ENCODE measurements at places on chromosomes 5 and 9.

- DNase-seq: no peak
Observed at GRCh38 chr9:68997666-68998065, 16.2 kb downstream of the PRKACG start.

- DNase-seq: no peak
Observed at GRCh38 chr5:33890131-33891032, 1.4 kb downstream of the ADAMTS12 start.

- DNase-seq: no peak
Observed at GRCh38 chr5:159951387-159951786, 35.1 kb downstream of the ADRA1B start.

DNA sequence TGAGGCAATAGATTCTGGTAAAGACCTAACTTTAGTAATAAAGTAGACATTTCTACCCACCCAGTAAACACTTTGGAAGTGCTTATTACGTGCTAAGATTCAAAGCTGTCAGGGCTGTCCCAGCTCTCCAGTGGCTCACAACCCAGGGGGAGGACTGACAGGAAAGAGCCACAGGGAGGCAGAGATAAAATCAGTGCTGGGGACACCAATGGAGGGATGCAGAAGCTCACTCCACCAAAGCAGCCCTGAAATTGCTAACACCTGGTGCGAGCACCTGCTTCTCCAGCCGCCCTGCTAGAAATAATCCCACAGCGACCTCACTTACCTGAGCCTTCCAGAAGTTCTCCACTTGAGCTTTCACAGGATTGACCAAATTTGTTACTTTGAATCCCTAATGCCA, 501.0 kb downstream of the BNC2 start:
- DNase-seq: no peak

GRCh38 chr9:119365291-119366027, 3.8 kb downstream of the BRINP1 start:
- DNase-seq: no peak

GRCh38 chr9:87588339-87588738, 90.7 kb downstream of the DAPK1 start:
- DNase-seq: no peak

GRCh38 chr5:59256331-59256730, 637.2 kb downstream of the PDE4D start:
- DNase-seq: no peak

DNA sequence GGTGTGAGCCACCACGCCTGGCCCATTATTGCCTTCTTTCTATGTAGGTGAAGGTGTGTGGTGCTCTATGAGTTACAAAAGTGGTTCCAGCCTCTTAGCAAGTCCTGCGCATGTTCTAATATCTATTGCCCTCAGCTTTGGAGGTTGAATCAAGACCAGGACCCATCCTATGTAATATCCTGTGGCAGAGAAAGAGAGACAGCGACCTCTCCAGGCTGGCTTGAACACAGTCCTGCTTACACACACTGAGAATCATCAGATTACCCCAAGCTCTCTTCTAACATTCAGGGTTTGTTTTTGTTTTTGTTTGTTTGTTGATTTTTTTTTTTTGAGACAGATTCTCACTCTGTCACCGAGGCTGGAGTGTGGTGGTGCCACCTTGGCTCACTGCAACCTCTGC, 94.7 kb upstream of the OSMR start:
- no peak for DNase-seq

GRCh38 chr5:135159626-135160025, 125.6 kb upstream of the PITX1 start:
- no peak for DNase-seq

GRCh38 chr9:9625248-9625647, 987.6 kb downstream of the PTPRD start:
- DNase-seq: no peak

DNA sequence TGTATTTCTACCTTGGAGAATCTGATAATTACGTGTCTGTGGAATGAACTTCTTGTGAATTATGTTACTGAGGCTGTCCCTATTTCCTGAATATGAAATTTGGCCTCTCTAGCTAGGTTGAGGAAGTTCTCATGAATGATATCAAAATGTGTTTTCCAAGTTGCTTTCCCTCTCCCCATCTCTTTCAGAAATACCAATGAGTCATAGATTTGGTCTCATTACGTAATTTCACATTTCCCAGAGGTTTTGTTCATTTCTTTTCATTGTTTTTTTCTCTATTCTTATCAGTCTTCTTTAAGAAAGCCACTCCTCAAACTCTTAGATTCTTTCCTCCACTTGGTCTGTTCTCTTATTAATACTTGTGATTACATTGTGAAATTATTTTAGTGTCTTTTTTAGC, 923.8 kb upstream of the CDH9 start:
- DNase-seq: no peak

DNA sequence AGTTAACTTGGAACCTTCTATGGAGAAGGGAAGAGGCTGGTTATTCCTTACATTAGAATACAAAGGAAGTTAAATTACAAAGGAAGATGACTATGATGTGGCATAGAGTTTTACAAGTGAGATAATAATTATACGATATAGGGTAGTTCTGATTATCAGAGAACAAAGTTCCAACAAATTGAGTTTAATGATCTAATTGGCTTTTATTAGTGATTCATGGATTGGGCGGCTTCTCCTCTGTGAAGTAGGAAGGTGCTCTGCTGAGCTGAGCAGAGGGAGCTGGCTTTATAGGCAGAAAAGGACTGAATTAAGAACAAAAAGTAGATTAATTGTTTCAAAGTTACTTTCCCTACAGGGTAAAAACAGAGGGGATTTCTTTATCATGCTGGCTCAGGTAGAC, 49.7 kb downstream of the PARP8 start:
- no peak for DNase-seq

- DNase-seq: no peak
Observed at GRCh38 chr5:80109646-80110478, 74.7 kb downstream of the THBS4 start.

GRCh38 chr5:501105-501830, 23.0 kb downstream of the SLC9A3 start:
- no peak for DNase-seq

DNA sequence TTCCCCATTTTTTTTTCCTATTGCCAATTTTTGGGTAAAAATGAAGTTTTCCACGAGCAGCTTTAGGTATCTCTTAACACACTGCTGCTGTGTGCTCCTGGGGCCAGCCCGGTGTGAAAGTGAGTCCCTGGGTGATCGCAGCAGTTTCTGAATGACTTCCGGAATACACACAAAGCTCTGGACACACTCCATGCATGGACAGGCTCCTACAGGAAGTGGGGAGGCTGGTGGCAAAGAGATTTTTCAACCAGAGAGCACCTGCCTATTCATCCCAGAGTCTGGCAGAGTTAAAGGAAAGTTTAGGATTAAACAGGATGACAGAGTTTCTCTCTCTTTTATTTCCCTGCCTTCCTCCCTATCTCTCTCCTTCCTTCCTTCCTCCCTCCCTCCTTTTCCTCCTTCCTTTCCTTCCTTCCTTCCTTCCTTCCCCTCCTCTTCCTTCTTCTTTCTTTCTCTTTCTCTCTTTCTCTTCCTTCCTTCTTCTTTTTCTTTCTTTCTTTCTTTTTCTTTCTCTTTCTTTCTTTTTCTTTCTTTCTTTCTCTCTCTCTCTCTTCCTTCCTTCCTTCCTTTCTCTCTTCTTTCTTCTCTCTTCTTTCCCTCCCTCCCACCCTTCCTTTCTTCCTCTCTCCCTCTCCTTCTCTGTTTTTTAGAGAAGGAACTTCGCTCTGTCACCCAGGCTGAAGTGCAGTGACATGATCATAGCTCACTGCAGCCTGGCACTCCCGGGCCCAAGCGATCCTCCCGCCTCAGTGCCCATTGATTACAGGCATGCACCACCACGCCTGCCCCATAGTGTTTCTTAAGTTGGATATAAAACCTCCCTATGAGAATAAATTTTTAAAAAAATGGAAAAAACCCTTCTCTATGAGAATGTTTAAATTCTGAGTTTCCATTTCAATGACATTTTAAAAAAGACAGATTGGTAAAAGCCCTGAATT, 38.7 kb upstream of the UBTD2 start:
- DNase-seq: no peak

DNA sequence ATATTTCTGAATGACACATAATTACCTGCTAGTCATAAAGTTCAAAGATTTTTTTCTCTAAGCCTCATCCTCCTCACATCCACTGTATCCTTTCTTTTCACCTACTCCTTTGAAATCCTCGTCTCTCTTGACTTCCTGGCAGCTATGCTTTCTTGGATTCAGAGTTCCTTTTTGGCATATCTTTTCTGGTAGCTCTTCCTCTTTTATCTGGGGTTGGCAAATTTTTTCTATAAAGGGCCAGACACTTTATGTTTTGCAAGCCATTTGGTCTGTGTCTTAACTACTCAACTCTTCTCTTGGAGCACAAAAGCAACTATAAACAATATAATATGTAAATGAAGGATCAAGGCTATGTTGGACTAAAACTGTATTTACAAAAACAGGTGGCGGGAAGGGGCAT, 197.5 kb downstream of the KIAA0825 start:
- DNase-seq: no peak

DNA sequence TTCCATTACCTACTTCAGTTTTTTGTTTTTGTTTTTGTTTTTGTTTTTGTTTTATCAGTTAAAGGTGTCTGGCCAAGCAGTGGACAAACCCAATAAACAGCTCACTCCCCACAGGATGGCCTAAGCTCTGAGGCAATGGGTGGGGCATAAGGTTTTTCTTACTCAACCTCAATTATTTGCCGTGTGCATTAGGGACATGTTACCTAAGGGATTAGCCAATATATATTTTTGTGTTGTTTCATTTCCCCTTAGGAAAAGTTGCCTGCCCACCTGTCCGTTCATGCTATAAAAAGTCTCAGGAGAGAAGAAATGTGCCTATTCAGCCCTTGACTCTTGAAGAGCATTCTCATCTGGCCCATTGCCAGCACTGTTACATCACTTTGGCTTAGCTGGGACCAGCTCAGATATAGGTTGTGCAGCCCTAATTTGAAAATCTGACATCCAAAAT, 7.3 kb downstream of the SH3RF2 start:
- no peak for DNase-seq

- DNase-seq: no peak
Observed at GRCh38 chr9:29773676-29774075, 2200.4 kb upstream of the C9orf72 start.

DNA sequence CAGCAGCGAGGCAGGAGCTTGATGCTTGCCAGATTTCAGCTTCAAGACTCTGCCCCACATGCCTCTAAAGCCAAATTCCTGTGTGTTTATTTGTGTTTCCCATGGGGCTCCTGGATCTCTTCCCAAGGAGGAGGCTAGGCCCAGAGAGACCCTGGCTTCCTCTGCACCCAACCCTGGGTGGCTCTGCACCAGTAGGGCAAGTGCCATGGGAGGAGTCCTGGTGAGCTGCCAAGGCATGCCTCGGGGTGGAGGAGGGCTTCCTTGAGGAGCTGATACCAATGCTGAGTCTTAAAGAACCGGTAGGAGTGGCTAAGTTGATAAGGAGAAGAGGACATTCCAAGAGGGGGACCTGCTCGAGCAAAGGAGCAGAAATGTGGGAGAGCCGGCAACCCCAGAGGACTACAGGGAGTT, 6.8 kb upstream of the TIFAB start:
- no peak for DNase-seq

DNA sequence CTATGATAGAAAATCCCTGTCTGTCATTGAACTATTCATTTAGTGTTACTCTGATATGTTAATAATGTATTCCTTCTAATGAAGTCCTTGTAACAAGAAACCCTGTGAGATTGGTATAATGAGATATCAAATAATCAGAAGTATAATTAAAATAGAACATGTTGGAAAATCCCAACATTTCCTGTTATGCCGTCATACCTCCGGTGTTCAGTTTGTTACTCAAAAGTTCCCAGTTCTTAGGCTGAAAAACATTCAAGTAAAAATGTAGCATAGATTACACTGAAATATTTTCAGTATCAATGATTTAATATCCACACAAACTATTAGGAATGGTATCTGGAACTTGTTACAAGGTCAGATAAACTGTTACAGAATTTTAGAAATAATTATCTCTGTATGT, 227.5 kb downstream of the GNA14 start:
- no peak for DNase-seq

- no peak for DNase-seq
Observed at GRCh38 chr5:65086234-65086890, 317.6 kb downstream of the CWC27 start.

DNA sequence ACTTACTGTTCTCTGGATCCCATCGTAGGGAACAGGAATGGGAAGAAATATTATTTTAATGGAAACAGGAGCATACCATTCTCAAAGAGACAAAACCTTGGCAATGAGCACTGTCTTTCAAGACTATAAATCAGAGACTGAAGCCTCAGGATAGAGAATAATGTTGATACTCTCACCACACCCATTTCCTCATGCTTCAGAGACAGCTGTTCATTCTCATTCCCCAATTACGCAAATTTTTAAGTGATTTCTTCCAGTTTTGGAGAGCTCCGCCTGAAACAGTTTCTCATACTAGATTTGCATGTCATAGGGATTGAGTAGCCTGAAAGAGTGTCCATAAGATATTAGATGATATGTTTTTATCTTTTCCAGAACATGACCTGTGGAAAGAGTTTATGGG, 290.5 kb upstream of the RASA1 start:
- no peak for DNase-seq

GRCh38 chr9:135606885-135607259, 32.5 kb downstream of the GLT6D1 start:
- no peak for DNase-seq

DNA sequence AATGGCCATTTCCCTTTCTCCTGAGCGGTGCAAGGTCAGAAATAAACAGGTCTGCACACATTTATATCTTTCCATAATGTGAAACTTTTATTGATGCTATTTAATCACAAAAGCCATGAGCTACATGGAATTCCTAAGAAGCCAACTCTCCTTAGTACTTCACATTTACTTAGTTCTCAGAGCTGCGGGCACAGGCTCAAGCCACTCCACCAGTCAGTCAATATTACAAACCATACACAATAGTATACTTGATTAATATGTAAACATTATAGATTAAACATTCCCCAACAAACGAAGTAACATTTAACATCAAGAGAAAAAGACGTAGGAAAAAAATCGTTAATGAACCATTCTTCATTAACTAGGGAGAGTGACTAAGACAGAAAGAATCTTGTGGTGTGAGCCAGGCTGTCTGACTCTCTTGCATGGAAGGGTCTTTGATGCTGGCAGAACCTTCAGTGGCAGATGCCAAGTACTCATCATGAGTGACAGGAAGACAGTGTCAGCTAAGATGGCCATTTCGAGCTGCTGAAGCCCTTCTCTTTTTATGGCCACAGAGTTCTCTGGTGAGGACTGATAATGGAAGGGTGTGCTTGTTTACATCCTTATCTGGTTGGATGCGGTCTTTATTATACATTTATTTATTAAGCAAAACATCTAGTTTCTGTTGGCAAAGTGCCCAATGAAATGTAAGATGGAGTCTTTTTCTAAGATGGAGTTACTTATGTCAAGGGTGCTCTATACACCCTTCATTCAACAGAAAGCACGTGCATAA, 115.5 kb upstream of the TUT7 start:
- DNase-seq: no peak

- no peak for DNase-seq
Observed at GRCh38 chr5:50922942-50923767, 256.7 kb downstream of the PARP8 start.

All from stimulated activated CD4-positive, alpha-beta T cell treated with anti-CD3 and anti-CD28 coated beads, Interleukin-2, amount 100 ng/mL, for 24 hours (primary cell).